GM23248 (cell line): ENCODE measurements at places on chromosomes 1 and 21. TPM values are rescaled to one million over a fixed set of nuclear protein-coding genes. Genes with fewer than 3 reads are reported as not detected.
A peak's percentile ranks its signal among the peaks of the same experiment; 100 is the strongest.

The GON4L gene
- total RNA-seq: 20.4 and 24.4 TPM in 2 replicates

DNA sequence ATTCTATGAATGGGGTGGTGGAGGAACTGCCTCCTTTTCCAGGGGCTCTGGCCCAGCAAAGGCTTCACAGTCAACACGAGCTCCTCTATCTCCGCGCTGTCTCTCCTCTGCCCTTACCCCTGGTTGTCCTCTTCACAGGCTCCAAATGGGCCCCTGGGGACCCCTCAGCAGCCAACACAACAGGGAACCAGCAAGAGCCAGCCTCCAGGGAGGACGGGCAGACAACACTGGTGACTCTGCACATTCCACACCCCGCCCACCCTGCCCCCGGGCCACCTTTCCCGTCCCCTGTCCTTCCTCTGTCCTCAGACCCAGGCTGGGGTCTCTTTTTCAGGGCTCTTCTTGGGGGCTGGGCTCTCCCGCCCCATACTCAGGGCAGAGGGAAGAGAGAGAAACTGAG is 17.5 kb upstream of the ETV3 start:
- DNase-seq: peak; percentile 36
- no peaks in the 10 kb centered on the region for H3K36me3 ChIP-seq
- H3K4me1 ChIP-seq: peaks cover 17% of the 10 kb centered on the region
- peak overlapping the region; percentile 48; the same call in 1 of the 2 replicates for H3K4me3 ChIP-seq

DNA sequence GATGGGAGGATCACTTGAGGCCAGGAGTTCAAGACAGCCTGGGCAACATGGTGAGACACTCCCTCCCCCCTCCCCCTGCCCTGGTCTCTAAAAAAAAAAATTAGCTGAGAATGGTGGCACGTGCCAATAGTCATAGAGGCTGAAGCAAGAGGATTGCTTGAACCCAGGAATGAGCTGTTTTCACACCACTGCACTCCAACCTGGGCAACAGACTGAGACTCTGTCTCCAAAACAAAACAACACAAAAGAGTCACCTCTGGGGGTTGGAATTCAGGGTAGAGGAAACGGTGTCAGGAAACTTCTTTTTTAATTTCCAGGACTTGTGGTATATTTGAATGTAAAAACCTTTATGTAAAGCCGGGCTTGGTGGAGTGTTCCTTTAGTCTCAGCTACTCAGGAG is 43.2 kb downstream of the RHOU start:
- no peak for DNase-seq
- no peaks in the 10 kb centered on the region for H3K27me3 ChIP-seq
- peaks cover 6% of the 10 kb centered on the region; the same call in 1 of the 2 replicates for H3K4me1 ChIP-seq
- no peaks in the 10 kb centered on the region for H3K36me3 ChIP-seq
- no peak overlapping the region for H3K4me3 ChIP-seq

- no peaks in the 10 kb centered on the region for H3K36me3 ChIP-seq
- no peak for DNase-seq
- H3K27ac ChIP-seq: no peak overlapping the region
- no peaks in the 10 kb centered on the region for H3K27me3 ChIP-seq
- no peaks in the 10 kb centered on the region for H3K4me1 ChIP-seq
These were observed 36.0 kb downstream of the MYOM3 start for GRCh38 chr1:24075946-24076345.
